ENCODE measurements at places on chromosomes 16 and 17.

- no peak for DNase-seq
Measured at GRCh38 chr17:21530311-21530710, 154.2 kb downstream of the KCNJ12 start.

- DNase-seq, result no peak
Measured at GRCh38 chr17:3890878-3891219, 2.0 kb downstream of the CAMKK1 start.

- DNase-seq, result peak; percentile 1
Measured at GRCh38 chr17:49848739-49849138, 870 bp upstream of the TAC4 start.

DNA sequence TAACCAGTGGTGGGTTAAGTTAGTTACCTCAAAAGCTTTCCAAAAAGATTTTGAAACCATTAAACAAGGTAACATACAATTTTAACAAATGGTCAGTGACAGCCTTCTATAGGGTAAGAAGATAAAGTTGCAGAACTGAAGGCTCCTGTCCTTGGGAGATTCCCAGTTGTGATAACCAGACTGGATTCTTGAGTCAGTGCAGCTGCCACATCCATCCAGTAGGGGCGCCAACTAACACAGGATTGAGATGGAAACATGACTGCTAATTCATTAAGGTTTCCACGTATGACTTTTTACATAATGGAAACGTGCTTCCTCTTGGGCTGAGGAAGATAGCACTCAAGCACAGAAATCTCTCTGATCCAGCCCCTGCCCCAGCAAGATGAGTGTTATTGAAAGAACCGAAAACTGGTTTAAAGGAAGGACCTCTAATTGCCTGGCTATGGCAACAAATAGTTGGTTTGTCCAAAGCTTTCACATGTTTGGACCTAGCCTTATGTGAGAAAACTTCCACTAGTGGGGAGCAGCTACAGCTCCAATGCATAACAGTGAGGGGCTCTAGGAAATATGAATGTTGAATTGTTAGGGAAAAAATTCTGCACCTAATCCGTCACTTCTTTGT is 269.8 kb upstream of the MYOCD start:
- DNase-seq, result no peak

GRCh38 chr17:12046786-12047185 is 26.1 kb downstream of the MAP2K4 start:
- DNase-seq, result no peak

DNA sequence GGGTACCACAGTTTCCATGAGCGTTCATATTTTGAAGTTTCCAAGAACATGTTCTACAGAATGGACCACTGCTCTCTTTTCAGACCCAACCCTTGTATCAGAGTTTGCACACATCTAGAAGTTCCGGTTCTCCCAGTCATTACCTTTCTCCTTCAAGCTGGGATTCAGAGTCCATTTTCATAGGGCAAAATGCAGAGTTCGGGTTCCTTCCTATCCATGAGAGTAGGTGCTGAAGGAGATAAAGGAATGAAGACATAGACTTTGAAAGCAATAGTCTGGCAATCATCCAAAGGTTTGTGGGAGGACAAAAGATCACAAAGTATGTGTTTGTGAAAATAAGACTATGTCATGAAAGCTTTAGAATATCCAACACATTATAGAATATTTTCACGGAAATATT is 699.6 kb downstream of the MAF start:
- DNase-seq, result no peak

- no peak for DNase-seq
Measured at GRCh38 chr17:29158488-29159275, 21.5 kb downstream of the MYO18A start.

- no peak for DNase-seq
Measured at GRCh38 chr17:47640076-47640475, 9.6 kb upstream of the KPNB1 start.

DNA sequence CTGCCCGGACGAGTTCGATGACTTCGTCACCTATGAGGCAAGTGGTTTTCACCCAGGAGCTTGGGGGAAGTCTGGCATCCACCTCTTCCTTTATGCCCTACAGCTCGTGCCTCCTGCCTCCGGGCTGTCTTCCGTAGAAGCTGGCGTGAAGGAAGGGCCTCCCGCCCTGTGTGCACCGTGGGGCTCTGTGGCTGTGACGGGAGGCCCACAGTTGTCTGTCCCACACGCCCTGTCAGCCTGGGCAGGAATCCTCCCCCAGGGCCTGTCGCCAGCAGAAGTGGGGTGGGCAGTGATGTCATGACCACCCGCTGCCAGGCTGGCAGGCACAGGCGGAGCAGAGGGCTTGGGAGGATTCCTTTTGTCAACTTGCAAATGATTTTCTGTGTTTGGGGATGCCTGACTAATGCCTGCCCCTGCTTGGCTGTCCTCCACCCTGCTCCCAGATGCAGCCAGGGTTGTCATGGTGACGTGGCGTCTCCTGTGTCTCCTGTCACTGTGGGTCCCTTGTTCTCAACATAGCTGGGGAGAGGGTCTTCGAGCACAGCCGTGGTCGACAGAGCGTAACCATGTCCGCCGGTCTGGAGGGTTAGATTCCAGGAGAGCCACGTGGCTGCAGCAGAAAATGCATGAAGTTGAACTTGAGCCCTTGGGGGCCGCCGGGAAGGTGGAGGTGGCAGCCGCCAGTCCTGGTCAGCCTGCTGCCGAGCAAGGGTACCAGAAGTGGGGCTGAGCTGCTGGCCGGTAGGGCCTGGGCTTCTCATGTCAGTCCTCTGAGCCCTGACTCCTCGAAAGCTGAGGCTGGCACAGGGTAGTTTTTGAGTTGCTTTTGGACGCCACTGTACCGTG is 46.1 kb downstream of the RAB11FIP3 start:
- DNase-seq, result no peak

GRCh38 chr17:39305978-39306377 is 80.2 kb upstream of the STAC2 start:
- no peak for DNase-seq

- DNase-seq, result no peak
Measured at GRCh38 chr17:8231701-8232100, 16.2 kb downstream of the CTC1 start.

DNA sequence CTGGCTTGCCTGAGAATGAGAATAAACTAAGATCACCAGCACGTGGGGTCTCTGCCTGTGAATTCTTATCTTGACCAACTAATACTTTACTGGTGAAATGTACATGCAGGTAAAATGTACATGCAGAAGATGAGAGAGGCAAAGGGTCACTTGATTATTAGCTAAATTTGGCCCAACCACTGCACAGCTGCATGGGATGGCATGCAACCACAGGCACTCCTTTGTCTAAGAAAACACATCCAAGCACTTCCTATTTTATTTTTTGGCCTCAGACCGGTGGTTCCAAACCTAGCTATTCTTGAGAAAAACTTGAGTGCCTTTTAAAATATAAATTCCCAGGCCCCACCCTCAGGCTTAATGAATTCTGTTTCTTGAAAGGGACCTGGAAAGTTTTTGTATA is 77.9 kb downstream of the SYCE1L start:
- DNase-seq, result no peak

- no peak for DNase-seq
Measured at GRCh38 chr17:64297467-64298088, 34.5 kb upstream of the TEX2 start.

GRCh38 chr17:43532581-43532980 is 13.6 kb downstream of the ETV4 start:
- DNase-seq, result no peak

- DNase-seq, result peak; percentile 21
Measured at GRCh38 chr16:4409081-4409932, 7.1 kb downstream of the CORO7 start.

DNA sequence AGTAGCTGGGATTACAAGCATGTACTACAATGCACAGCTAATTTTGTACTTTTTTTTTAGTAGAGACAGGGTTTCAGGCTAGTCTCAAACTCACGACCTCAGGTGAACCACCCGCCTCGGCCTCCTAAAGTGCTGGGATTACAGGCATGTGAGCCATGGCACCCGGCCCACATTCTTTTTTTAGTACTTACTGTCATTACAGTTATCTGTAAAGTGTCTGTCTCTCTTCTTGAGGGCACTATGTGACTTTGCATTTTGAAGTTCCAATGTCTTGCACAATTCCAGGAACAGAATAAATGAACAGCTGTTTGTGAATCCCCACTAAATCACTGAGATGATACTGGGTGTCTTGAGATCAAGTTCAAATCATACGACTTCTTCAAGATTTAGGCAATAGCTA is 1540.3 kb downstream of the CDH11 start:
- DNase-seq, result no peak

DNA sequence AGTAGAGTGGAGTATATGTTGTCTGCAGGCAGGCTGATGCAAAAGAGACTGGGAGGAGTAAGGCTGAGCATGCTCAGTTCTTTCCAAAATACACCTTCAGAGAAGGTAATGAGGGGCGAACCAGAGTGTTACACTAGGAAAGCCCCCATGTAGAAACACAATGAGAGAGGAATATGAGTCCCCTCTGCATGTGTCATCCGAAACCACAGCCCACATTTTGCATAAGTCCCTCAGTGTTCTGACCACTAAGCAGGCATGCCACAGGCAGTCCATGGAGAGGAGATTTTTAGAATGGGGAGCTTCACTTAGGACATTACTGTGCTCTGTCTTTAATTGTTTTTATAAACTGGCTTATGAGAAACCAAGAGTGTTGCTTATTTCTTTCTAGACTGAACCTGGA is 32.0 kb downstream of the SLC6A2 start:
- no peak for DNase-seq

- no peak for DNase-seq
Measured at GRCh38 chr17:2967515-2967914, 95.9 kb downstream of the OR1D5 start.

GRCh38 chr17:19753661-19754463 is 5.8 kb upstream of the ALDH3A1 start:
- no peak for DNase-seq

DNA sequence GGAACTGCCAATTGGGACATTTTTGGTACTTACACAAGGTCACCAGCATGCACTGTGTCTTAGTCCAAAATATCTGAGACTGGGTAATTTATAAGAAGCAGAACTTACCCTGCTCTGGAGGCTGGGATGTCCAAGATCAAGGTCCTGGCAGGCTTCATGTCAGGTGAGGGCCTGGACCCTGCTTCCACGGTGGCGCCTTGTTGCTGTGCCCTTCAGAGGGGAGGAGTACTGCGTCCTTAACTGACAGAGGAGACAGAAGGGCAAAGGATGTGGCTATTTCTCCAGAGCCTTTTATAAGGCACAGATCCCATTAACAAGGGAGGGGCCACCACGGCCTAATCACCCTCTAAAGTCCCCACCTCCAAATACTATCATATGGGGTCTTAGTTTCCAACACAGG is 178.9 kb downstream of the C16orf95 start:
- DNase-seq, result no peak

DNA sequence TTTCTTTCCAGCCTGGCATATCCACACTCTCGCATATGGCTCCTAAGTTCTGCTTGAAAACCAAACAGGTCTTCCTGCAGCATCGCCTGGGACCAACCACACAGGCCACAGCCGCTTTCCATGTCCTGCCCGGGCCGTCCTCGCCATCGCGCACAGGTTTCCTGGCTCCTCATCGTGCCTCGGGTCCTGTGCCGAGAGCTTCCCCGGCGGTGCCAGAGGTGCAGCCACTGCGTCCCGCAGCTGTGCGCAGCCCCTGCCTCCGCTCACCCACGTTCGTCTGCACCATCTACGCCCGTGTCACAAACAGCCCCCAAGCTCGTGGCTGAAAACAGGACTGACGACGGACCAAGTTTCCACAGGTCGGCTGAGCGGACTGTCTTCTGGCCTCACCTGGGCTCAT is 6.3 kb upstream of the ZFPM1 start:
- DNase-seq, result no peak

DNA sequence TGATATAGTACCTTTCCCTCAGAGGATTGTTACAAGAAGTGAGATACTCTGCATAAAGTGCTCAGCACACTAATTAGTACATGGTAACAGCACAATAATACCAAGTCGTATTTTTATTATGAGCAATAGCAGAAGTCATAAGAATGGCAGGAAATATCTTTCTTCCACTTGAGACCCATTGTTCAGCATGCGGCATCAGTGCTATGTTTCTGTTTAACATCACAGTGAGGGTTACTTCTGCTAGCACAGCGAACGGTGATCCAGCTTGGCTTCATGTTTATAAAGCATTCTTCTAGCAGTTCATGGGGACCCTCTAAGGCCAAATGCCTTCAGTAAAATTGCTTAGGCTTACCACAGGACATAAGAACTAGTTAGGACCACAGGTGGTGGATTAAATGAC is 83.1 kb downstream of the MYO1D start:
- no peak for DNase-seq

- no peak for DNase-seq
Measured at GRCh38 chr16:3480901-3481695, 14.2 kb downstream of the C16orf90 start.

GRCh38 chr17:82623707-82624106 is 24.5 kb downstream of the WDR45B start:
- DNase-seq, result no peak

DNA sequence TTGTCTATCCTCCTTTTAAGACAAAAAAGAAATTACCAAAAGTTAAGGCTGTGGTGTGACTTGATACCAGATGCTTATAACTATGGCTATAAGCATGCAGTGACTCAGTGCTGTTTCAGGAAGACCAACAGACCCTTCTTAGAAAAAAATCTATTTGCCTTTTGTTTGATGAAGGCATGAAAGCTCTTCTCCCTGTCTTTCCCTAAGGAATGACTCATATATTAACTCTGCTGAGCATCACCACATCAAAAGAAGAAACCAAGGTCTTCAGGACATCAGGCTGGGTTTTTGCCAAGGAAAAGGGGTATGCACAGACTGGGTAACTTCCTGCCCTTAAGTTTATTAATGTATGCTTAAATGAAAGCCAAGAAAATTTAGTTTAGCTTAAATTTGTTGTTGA is 47.1 kb downstream of the VMP1 start:
- no peak for DNase-seq

DNA sequence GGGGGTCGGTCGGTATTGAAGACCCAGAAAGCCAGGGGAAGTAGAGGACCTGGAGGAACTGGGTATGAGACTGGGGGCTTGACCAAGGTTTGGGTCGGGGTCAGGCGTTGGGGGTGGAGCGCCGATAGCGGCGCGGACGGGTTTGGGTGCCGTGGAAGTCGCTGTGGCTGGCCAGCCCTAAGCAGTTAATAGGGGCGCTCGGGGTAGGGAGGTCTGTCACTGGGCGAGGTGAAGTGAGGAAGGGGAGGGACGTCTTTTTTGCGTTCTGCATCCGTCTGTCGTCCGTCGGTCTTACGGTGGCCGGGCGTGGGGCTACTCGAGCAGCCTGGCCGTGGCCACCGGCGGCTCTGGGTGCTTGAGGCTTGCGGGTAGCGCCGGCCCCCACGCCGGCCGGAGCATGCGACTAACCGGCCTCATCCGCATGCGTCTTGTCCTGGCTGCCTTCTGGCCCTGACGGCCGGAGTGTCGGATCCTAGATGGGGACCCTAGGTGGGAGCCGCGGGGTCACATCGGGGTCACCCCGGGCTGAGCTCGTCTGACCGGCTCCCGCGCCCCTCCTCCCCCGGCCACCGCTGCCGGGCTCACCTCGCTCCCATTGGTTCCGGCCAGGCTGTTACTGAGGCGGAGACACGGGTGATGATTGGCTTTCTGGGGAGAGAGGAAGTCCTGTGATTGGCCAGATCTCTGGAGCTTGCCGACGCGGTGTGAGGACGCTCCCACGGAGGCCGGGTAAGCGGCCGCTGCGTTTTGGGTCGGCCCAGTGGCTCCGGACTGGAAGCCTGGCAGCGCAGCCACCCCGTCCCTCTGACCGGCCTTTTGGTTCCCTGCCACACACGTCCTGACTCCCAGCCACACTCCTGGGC is 10.3 kb upstream of the TMEM88 start:
- peak; percentile 83 for DNase-seq

- DNase-seq, result no peak
Measured at GRCh38 chr17:70938336-70938735, 769.0 kb downstream of the KCNJ2 start.

- no peak for DNase-seq
Measured at GRCh38 chr17:77245162-77245926, 104.6 kb downstream of the SEC14L1 start.

GRCh38 chr17:78238823-78239488 is 7.5 kb downstream of the TMEM235 start:
- no peak for DNase-seq

Data from CD8-positive, alpha-beta memory T cell (primary cell).